ENCODE measurements at places on chromosomes 16 and 17.

DNA sequence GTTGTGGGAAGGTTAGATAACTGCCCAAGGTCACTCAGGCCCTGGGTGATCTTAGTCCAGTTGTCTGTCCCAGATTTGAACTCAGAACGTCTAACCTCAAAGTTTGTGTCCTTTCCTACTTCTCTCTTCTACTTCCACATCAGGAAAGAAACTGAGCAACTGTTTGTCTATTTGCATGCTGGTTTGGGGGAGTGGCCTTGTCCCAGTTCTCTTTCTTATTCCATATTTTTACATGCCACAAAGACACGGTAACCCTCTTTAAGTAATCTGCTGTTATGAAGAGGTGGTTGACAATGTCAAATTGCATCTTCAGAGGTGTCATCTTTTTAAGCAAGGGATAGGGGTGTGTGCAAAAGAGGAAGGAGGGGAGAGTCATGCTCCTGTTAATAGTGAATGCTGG, 432.5 kb downstream of the HS3ST3B1 start:
- no peak for DNase-seq

DNA sequence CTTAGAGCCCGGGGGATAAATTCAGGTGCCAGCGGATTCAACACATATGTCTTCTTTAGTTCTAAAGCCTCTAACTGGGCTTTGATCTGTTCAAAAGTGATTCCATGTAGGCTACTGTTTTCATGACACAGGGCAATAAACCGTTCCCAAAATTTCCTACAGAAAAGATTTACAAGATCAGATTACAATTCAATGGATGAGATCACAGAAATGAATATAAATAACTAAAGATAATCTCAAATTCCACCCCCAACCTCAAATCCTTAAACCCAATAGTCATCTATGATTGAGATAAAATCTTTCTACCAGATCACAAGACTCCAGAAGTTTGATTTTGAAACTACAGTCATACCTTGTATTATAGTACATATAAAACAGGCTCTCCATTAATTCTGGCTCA, 84.3 kb downstream of the CACNG1 start:
- DNase-seq: no peak

- no peak for DNase-seq
Measured at GRCh38 chr16:88976366-88977017, 515 bp downstream of the CBFA2T3 start.

- no peak for DNase-seq
Measured at GRCh38 chr17:66290101-66290722, 12.2 kb upstream of the PRKCA start.

DNA sequence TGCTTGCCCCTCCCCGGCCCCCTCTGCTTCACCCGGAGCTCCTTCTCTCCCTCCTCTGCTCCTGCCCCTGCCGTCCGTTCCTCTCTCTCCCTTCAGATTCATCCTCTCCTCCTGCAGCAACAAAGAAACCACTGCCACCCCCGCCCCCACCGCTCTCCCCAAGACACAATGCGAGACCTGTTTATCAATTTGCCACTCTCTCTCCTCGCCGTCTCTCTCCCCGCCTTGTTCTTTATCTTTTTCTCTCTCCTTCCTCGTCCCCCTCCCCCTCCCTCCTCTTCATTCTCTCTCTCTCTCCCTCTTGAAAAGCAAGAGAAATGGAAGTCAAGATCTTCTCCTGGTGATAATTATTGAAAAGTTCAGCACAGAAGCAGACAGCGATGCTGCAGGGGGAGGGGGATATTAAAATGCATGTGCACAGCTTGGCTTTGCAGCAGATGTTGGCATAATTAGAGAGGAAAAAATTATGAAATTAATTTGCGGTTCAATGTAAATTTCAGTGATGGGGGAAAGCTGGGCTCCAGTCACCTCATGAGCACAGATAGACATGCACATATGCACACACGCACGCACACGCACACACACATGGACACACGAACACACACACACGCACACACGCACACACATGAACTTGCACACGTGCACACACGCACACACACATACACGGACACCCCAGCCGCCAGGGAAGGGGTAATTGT, 58.1 kb upstream of the CBFA2T3 start:
- no peak for DNase-seq

GRCh38 chr17:46192189-46192438, 1.1 kb downstream of the KANSL1 start:
- no peak for DNase-seq

- no peak for DNase-seq
Measured at GRCh38 chr17:66966704-66967418, 2.4 kb downstream of the CACNG4 start.

GRCh38 chr16:3998793-3999478, 117.3 kb downstream of the ADCY9 start:
- no peak for DNase-seq

GRCh38 chr17:37766971-37767370, 22.1 kb upstream of the HNF1B start:
- no peak for DNase-seq

GRCh38 chr16:2533912-2534311, 2.7 kb upstream of the CEMP1 start:
- DNase-seq: no peak

DNA sequence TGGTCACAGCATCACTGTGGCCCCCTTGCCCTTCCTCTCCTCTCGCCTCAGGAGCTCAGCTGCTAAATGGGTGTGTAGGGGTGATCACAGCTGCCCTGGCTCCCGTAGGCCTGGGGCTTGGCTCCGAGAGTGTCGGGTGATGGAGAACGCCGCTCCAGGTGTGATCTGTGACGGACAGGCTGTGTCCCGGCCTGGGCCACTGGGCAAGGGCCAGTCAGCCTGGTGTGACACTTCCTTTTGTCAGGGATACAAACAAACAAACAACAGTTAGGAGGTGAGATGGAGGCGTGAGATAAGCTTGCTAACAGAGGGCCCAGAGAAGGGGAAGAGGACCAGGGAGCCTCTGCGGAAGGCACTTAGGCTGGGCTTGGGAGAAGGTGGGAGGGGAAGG, 2.0 kb downstream of the ADGRG1 start:
- no peak for DNase-seq

- no peak for DNase-seq
Measured at GRCh38 chr17:61746248-61746985, 116.9 kb downstream of the BRIP1 start.

DNA sequence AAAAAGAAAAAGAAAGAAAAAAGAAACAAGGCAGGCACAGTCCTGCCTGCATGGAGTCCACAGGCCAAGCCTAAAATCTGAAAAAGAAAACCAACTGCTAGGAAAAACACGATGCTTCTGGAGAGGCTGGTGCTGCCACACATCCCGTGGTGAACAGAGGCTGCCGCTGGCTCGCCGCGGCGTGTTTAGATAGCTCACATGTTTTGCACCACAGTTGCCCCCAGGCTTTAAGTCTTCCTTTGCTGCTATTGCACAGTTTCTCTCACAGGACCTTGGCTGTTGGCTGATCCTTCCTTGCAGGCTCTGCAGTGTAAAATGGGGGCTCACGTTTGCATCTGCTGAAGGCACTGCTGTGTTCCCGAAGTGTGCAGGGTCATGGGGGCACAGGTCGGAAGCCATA, 8.6 kb downstream of the SLC6A4 start:
- DNase-seq: no peak

- no peak for DNase-seq
Measured at GRCh38 chr17:59897090-59897489, 4.2 kb downstream of the RPS6KB1 start.

GRCh38 chr16:56753410-56753809, 23.5 kb downstream of the NUP93 start:
- no peak for DNase-seq

- DNase-seq: no peak
Measured at GRCh38 chr17:64091571-64091970, 38.4 kb downstream of the ERN1 start.
